Endodermal cell (in vitro differentiated cells): ENCODE measurements at places on chromosomes 12 and 14. TPM values are rescaled to one million over a fixed set of nuclear protein-coding genes. Genes with fewer than 3 reads are reported as not detected.

The TSPAN9 gene
- total RNA-seq, result 31.9 to 36.5 TPM (median 34.5 TPM) in 3 replicates

The TEAD4 gene
- total RNA-seq, result 19.1 to 36.5 TPM (median 35.7 TPM) in 3 replicates

The HPD gene
- total RNA-seq, result 0.42 to 0.71 TPM (median 0.44 TPM) in 3 replicates

The RHOJ gene
- 0.25 TPM in 1 of 3 replicates, not detected in the others for total RNA-seq

The PXMP2 gene
- total RNA-seq, result 19.9 and 27.0 TPM in 2 replicates

The FAM90A1 gene
- not detected in 3 replicates for total RNA-seq

The NGB gene
- total RNA-seq, result not detected in 2 replicates

The TTC9 gene
- total RNA-seq, result 9.6 to 12.6 TPM (median 11.6 TPM) in 3 replicates
